Smooth muscle cell of trachea (primary cell): ENCODE measurements at places on chromosomes 4 and X. TPM values are rescaled to one million over a fixed set of nuclear protein-coding genes. Genes with fewer than 3 reads are reported as not detected.

Gene NSG1
- total RNA-seq, result 0.58 and 1.5 TPM in 2 replicates

Gene USP17L24
- not detected in 2 replicates for total RNA-seq

Gene AKAP14
- not detected in 2 replicates for total RNA-seq

Gene N4BP2
- total RNA-seq, result 5.3 and 5.4 TPM in 2 replicates

Gene AKAP4
- total RNA-seq, result not detected in 2 replicates

Gene FTSJ1
- total RNA-seq, result 40.5 and 52.1 TPM in 2 replicates
